ENCODE measurements at places on chromosomes 7 and 10.

DNA sequence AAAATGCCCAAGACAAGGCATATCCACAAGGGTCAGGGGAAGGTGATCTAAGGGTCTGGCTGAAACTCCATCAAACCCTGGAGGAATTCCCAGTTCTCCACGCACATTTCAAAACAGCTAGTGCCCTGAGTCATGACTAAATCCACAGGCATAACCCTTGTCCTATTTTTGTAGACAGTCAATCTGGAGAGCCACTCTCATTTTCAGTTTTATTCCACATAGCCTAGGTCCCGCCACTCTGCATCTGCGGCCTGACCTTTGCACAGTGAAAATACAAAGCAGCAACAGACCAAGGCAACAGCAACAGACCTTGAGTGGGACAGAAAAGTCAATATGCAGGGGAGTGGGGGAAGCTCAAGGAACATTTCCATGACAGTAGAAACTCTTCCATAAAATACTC is 201.4 kb upstream of the NPVF start:
- DNase-seq, result no peak

GRCh38 chr10:77075926-77076325 is 561.7 kb downstream of the KCNMA1 start:
- no peak for DNase-seq

DNA sequence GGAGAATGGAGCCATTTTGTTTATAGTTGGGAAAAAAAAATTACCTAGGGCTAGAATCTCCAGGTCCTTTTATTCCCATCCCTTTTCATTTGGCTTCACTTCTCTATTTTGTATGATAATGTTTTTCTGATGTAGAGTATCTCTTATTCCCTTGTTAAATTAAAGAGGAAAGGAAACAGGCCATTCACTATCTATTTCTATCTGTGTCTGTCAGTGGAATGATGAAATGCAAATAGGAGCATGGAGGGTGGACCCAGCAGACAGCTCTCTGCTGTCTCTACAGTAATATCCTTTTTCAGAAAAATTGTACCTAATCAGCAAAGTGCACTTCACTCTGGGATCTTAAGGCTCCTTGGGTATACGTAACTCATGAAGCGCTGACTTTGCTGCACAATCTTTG is 136.0 kb downstream of the SRI start:
- DNase-seq, result no peak

DNA sequence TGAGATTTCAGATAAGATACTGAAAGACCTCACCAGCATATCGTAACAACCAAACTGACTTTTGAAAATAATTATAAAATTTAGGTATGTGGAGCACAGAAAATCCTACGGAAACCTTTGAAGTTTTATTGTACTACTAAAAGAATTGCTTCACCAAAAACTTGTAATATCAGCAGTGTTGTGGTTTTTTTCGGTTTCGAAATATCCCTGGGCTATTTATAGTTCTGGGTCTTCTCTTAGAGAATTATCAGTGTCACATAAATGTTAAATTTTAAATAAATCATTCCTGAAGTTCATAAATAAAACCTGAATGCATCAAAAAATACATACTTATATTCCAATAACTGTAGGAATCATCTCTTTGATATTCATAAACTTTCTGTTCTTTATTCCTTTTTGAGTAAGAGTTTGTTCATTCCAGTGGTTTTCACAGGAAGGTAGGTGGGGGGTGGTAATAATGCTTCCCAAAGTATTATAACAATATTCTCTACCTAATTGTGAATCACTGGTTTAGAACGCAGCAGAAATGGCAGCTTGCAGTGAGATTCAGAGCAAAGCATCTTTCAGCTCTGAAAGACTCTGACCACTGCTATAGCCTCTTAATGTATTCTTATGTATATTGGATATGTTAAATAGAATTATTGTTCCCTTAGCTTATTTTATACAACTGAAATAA is 60.2 kb downstream of the ZNF277 start:
- DNase-seq, result no peak

GRCh38 chr7:141519623-141520022 is 31.6 kb upstream of the AGK start:
- no peak for DNase-seq

DNA sequence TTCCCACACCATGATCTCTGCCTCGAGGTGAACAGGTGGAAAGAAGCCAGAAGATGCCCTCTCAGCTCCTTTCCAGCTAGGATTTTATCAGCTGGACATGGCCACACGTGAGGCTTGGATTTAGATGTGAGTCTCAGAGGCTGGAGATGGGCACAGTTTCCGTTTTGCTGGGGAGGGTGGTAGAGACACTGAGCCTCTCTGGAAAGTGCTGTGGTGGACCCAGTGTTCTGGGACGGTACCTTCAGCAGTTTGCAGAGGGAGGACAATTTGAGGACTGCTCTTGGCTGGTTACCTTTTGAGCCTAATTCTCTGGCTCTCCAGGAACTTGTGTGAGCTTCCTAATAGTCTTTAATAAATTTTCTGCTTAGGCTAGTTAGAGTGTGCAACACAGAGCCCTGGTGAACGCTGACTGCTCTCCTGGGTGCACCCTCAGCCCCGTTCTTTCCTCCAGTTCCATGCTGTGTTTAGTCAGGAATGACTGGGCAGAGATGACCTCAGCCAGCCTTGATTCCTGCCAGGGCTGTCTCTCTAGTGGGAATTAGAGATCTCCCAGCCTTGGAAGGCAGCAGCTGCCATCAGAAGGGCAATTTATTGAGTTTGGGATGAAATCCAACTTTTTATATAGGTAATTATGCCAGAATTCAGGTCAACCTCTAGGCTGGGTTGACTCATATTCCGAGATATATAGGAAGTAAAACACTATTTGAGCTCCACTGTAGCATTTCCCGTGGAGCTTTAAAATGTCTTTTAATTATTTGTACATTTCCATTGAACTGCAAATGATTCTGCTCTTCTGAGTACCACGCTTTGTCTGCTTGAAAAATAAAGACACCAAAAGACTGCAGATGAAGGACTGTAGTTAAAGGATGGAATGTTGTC is 103.9 kb downstream of the GATA3 start:
- DNase-seq, result no peak

DNA sequence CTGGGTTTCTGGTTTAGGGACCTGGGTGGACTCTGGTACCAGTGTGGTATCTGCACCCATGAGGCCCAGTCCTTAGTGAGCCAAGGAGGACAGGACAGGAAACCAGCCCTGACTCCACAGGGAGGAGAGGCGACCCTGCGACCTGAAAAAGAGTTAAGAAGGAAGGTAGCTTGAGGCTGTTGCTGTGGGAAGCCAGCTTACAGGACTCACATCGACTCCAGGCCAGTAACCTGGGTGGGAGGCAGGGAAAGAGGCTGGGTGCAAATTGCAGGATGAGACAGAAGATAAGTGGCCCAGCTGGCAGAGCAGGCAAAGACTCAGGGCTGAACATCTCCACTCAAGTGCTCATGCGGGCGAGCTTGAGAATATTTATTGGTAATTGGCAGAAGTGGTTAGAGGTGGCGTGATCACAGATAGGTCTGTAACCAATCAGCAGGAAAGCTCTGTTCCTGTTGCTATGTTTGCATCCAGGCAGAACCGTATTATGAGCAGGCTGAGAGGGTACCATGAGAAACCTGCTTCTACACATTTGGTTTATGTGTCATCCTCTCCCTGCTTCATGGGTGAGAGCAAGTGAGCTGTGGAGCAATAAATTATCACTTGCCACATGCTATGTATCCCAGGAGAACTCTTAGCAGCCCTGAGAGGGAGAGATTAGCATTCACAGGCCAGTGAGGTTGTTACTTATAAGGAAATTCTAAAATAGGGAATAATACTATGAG is 11.0 kb downstream of the TLL2 start:
- no peak for DNase-seq

Data from activated CD8-positive, alpha-beta memory T cell treated with anti-CD3 and anti-CD28 coated beads for 4 hours (primary cell).